Mucosa of gallbladder (tissue), 1 donor: ENCODE measurements at places on chromosomes 5 and 9.

- no peak for DNase-seq
These were observed 15.9 kb upstream of the TNFAIP8 start for GRCh38 chr5:119339965-119340364.

- no peak for DNase-seq
These were observed 75.6 kb upstream of the SLC44A1 start for GRCh38 chr9:105168870-105169319.

DNA sequence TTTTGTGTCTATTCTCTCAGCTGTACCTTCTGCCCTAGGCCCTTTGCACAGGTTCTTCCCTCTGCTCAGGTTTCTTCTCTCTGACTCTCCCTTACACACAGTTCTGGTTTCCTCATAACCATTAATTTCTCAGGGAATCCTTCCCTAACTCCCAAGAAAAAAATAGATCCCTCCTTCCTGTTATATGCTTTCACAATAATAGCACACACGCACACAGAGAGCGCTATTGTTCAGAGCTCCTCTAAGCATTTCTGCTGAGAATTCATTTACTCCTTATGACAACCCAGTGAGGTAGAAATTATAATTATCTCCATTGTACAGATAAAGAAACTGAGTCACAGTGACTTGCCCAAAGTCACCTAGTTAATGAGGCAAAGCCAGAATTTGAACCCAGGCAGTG lies 1.7 kb upstream of the TCOF1 start:
- no peak for DNase-seq

DNA sequence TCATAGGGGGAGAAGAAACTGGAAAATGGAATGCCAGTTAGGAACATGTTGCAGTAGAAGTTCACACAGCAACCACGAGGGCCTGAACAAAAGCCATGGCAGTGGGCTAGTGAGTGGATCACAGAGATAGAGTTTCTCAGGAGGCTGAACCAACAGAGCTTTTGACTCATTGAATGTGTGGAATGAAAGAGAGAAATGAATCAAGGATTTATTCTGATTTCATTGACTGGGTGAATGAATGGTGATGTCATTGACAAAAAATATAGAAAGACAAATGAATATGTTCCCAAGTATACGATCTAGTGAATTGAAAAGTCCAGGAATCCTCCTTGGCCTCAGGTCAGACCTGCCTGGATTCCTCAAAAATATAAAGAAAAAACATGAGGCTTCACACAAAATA lies 99.2 kb downstream of the ZNF462 start:
- no peak for DNase-seq

DNA sequence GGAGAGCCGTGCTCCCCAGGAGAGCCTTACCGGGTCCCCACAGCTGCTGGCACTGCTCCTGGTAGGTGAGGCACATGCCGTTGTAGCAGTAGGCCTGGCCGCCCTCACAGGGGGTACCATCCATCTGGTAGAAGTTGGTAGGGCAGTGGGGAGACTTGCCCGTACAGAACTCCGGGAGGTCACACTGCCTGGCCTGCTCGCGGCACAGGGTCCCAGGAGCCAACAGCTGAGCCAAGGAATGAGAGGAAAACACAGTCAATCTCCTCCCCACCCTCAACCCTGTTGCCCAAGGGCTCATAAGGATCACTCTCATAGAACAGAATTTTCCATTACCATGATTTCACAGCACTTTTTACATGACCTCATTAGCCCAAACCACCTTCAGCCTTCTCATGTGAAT lies 36.9 kb downstream of the NIPAL4 start:
- DNase-seq: no peak

DNA sequence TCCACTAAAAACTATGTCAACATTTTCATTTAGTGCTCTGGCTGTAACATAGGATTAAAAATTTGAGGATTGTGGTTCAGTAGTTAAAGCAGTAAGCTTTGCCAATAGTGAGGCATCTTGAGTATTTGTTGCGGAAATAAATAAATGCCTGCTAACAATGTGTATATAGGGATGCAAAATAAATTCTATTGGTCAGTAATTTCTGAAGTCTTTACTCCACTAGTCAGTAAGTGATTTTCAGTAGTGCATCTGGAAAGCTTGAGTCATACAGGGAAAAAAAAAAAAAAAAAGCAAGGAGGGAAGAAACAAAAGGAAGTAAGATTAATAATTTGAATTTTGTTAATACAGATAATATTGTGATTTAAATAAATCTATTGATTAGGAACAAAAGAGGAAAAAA lies 21.0 kb downstream of the NIPBL start:
- DNase-seq: no peak

GRCh38 chr5:160129841-160130240 lies 10.6 kb upstream of the PWWP2A start:
- DNase-seq: no peak
